HEK293T (cell line): ENCODE measurements at places on chromosomes 5 and 9.
A peak's percentile ranks its signal among the peaks of the same experiment; 100 is the strongest.

- DNase-seq, result no peak
These were observed 30.7 kb upstream of the TGFBR1 start for GRCh38 chr9:99073985-99074901.

DNA sequence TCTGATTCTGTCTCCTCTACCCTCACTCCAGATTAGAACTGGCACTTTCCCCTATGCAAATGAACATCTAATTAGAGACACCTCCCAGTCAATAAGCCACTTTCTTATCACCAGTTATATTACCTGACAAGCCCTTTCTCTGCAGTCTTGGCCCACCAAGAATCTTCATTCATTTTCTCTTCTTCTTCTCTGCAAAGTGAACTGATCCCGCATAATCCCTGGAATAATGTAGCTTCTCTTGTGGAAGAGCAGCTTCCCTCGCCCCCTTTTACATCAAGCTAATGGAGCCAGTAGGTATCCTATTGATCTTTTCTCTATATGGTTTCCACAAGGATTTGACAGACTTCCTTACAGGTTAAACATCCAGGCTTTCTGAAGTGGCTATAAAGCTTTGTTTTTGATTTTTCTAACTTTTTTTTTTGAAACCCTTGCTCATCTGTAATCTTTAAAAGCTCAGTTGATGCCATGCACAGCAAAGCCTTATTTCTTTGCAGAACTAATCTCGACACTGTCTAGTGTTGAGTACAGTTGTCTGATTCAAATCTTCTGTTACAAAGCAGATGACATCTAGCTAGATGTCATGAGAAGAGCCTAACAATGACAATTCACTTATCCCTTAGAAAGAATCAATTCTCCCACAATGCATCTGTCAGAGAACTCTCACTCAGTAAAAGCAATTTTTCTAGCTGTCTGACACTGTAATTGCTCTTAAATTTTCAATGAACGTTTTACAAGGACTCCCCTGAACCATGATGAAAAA is 281.4 kb downstream of the ISL1 start:
- no peak for DNase-seq

DNA sequence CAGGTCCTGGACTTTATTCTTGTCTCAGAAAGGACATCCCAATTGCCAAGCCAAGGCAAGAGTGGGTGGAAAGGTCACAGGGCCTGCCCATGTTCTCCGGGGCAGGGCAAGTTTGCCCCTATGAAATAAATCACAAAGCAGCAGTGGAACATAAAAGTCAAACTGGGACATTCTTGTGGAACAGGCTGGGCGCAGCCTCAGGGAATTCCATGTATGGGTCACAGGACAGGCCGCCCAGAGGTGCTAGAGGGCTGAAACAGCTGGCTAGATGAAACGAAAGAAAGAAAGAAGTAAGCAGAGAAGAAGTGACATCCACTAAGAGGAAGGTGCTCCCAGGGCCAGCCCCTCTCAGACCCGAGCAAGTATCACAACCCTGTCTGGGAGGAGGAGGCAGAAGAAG is 219.1 kb upstream of the NFIL3 start:
- DNase-seq, result no peak

DNA sequence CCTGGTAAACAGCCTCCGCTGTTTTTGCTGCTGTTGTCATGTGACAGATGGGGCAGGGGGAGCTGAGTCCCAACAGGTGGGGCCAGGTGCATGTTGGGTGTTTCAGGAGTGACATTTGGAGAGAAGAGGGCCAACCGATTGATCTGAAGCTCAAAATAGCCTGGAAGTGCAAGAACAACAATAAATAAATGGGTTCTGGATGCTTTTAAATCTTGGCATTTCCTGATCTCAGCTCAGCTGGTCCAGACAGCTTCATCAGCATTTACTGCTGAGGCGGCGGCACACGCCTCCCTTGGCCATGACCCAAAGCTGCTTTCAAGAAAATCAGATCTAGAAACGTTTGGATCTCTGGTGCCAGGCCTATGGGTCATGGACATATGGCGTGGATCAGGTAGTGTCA is 70.5 kb downstream of the PPARGC1B start:
- no peak for DNase-seq

- DNase-seq, result no peak
These were observed 262.5 kb downstream of the MED10 start for GRCh38 chr5:6115852-6116251.

DNA sequence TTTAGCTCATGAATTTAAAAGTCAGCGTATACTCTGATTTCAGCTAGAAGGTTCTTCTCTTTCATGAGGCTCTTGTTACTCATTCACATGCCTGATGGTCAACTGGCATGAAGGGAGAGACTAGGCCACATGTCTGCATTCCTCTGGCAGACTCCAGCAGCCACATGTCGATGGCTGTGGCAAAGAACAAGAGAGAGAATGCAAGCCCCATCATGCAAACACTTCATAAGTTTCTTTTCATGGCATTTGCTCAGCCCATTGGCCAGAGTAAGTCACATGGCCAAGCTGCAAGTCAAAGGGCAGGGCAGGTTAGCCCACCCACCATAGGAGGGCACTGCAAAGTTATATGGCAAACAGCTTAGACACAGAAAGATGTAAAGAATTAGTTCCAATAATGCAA is 5.4 kb downstream of the KCNV2 start:
- DNase-seq, result no peak

DNA sequence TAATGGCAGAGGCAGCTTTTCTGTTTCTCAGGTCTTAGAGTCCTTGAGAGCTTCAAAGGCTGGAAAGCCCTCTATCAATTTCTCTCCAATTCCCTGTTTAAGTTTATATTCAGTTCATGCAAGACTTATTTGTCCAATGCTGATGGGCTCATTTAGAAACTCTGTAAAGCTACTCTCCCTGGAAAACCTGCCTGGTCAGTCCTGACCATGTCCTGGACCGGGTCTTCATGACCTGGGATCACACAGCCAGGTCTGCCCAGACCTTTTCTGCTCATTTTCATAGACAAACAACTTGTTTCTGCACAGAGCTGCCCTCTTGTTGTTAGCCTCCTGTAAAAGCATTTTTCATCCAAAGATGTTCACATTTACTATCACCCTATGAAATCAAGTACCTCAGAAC is 85.4 kb upstream of the TBCA start:
- no peak for DNase-seq

- DNase-seq, result no peak
These were observed 31.7 kb upstream of the CSF1R start for GRCh38 chr5:150117945-150118560.

DNA sequence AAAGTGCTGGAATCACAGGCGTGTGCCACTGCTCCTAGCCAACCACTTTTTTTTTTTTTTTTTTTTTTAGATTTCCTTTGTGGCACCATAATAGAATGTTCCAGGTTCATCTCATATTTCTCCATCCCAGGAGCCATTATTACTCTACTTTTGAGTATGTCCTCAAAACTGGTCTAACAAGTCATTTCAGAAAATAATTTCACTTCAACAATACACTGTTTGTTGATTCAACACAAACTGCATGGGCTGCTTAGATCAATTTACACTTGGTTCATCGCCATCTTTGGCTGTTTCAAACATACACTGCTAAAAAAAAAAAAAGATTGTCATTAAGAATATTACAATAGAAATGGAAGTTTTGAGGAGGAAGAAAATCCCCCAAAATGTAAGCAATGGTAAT is 57.9 kb downstream of the CSNK1A1 start:
- no peak for DNase-seq

DNA sequence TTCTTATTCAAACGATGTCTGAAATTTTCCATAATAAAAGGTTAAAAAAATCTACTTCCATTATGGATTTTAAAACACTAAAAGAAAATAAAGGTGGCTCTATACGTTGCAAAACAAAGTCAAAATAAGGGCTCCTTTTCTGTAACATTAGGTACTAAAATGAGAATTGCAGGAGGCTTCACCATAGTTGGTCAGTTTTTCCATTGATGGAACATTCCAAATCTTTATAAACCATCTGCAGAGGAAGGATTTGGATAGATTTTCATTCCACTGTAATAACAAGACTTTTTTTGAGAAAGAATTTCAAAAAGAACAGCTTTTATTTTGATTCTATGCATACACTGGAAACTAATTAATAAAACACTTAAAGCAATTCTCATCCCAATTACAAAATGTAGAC is 145.6 kb downstream of the LURAP1L start:
- DNase-seq, result no peak

DNA sequence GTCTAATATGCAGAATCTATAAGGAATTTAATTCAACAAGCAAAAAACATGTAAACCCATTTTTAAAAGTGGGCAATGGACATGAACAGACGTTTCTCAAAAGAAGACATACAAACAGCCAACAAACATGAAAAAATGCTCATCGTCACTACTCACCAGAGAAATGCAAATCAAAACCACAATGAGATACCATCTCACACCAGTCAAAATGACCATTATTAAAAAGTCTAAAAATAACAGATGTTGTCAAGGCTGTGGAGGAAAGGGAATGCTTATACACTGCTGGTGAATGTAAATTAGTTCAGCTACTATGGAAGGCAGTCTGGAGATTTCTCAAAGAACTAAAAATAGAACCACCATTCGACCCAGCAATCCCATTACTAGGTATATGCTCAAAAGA is 3.1 kb upstream of the KLHL3 start:
- no peak for DNase-seq

- DNase-seq, result no peak
These were observed 10.6 kb downstream of the UNC5A start for GRCh38 chr5:176820937-176821336.

DNA sequence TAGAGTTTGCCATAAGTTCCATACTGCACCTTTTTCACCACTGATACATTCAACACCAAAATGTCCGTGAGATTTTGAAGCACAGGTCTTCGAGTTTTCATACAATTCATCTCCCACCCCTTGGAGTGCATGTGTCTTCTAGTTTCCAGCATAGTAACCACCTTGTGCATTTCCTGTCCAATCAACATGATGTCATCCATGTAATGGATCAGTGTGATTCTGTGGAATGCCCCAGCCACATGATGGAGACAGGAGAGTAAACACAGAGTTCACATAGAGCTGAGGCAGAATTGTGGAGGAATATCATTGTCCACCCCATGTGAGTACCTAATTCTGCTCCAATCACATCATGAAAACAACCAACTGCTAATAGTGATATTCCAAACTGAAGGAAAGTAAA is 441.5 kb upstream of the CDH6 start:
- DNase-seq, result no peak

DNA sequence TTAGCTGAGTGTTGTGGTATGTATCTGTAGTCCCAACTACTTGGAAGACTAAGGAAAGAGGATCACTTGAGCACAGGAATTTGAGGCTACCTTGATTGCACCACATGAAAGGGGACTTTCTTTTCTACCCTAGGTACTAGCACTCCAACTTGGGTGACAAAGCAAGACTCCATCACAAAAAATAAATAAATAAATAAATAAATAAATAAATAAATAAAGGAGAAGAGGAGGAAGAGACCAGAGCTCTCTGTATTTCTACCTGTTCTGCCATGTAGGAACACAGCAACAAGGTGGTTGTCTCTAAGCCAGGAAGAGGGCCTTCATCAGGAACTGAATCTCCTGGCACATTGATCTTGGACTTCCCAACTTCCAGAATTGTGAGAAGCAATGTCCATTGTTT is 118.6 kb downstream of the HMHB1 start:
- no peak for DNase-seq

DNA sequence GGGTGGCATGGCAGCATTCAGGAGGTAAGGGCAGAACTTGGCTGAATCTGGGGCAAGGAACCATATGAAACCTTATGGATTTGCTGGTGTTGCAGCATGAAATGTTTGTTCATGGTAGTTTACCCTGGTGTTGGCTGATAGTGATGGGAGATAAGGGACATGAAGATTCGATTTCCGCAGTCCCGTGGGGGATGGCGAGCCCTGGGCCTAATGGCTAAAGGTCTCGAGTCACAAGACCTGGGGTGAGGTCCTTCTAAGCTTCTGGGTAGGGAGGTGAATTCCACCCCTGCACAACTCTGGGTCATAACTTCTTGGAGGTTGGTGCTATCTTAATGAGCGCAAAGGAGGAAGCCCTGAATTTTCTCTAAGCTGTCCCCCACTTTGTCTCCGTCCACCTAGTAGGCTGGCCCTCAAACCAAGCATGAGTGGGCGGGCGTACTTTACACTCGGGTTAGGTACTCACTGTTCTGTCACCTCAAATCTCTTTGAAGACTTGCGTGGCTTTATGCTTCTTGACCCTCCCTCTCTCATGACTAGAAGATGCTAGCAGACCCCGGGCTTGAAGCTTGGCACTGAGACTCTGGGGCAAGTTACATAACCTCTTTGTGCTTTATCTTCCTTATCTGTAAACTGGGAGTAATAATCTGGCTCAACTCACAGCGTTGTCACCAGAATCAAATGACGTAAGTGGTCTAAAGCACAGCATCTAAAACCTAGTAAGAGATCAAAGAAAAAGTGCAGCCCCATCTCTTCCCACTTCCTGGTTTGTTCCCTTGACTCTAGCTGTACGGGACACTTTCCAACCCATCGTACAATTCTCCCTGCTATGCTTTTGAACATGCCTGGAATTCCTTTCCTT is 72.5 kb downstream of the BASP1 start:
- DNase-seq, result no peak

DNA sequence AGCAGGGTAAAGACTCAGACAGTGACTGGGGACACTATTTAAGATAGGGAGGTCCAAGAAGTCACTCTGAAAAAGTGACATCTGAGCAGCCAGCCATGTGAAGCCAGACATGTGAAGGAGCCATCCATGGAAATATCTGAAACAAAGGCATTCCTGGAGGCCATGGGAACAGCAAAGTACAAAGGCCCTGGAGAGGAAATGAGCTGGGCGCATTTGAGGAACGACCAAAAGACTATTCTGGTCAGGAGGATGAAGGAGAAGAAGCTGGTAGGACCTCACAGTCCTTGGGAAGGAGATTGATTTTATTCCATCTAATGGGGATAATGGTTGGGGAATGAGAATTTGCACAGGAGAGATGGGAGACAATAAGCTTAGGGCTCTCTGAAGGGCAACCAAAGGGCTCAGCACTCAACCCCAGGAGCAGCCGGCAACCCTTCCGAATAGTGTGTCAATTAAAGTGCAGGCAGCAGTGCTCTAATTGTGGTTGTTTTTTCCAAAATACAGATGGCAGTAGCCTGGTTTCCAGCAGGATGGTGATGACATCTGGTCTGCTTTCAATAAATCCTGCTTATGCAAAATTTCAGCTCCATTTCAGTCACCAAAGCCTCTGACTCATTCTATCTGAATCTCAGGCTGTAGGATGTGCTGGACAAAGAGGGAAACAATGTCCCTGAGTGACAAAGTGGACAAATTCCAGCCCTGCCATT is 26.7 kb downstream of the FOXI1 start:
- DNase-seq, result no peak

GRCh38 chr9:68974431-68974830 is 39.5 kb downstream of the PRKACG start:
- DNase-seq, result no peak

DNA sequence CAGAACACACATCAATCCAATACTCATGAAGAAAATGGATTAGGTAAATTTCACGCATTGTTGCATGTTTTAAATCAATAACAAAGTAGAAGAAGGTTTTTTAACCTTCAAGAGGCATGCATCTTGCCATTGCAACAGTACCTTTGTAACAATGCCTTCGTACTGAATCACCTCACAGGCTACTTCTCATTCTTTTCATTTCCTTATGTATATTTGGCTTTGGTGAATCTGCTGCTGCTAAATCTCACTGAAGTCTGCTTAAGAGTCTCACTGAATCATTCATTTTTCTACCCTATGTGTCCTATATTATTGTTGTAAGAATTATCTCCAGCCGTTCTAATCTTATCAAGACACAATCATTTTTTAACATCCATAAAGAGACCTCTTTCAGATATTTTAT is 152.5 kb downstream of the CDH10 start:
- DNase-seq, result no peak

- peak; percentile 32 for DNase-seq
These were observed 782 bp downstream of the BICD2 start for GRCh38 chr9:92763721-92764380.
